Jurkat, Clone E6-1 (cell line): ENCODE measurements at places on chromosomes 1 and 21.

- DNase-seq, result peak; percentile 80
These were observed 56.5 kb downstream of the GALNT2 start for GRCh38 chr1:230123280-230124185.

DNA sequence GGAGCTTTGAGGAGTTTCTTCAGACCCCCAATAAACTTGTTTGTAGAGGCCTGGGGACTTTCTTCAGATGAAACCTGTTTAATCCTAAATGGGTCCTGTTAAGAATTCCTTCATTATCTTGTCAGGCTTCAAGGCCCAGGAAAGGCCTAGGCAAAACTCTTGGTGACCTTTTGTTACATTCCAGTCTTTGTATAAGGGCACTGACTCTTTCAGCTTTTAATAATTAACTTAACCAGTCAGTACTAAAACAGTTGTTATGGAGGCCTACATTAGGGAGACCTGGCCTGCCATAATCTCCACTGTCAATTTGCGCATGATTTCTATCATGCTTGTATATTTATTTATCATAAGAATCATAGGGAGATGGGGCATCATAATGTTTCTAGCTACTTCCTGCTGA, 110.2 kb downstream of the FCRL5 start:
- DNase-seq, result no peak

DNA sequence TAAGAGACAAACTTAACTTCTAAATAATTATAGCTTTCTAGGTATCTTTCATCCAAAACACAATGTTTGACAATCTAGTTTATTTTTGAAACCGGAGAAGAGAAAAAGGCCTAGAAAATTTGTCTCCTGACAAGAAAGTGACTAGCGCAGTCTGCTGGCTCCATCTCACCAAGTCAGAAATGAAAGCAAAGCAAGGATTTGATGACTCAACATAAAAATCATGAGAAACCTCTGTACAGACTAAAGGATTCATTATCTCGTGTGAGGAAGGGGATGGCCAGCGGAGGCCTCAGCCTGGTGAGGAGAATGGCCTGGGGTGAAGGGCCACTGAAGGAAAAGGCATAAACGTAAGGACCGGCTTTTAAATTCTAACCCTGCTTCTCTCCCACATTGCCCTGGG, 20.0 kb upstream of the TSNAX start:
- no peak for DNase-seq

- no peak for DNase-seq
These were observed 16.9 kb upstream of the GRHL3 start for GRCh38 chr1:24302209-24302611.

DNA sequence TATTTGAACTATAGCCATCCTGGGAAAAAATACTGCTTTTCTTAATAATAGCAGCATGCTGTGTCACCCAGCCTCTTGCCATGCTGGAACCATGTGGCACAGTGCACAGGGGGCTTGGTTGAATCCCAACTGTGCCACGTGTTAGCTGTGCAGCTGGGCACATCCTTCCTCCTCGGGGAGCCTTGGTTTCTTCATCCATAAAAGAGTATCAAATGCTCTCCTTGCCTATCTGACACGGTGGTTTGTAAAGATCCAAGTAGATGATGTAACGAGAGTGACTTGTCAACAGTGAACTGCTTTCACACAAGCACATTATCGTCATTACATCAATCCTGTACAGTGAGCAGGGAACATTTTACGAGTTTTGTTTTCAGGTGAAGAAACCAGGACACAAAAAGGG, 24.4 kb downstream of the VASH2 start:
- no peak for DNase-seq

GRCh38 chr1:48114596-48115382, 107.7 kb upstream of the SLC5A9 start:
- DNase-seq, result no peak

- DNase-seq, result no peak
These were observed 2.6 kb downstream of the C1orf21 start for GRCh38 chr1:184389446-184389845.

- DNase-seq, result no peak
These were observed 47.6 kb downstream of the PIK3R3 start for GRCh38 chr1:46084553-46085451.

- DNase-seq, result peak; percentile 80
These were observed 85.6 kb downstream of the CD58 start for GRCh38 chr1:116485071-116485735.

- no peak for DNase-seq
These were observed 1.3 kb upstream of the NT5C1A start for GRCh38 chr1:39673215-39673614.

GRCh38 chr1:212124690-212125582, 89.4 kb downstream of the DTL start:
- no peak for DNase-seq

DNA sequence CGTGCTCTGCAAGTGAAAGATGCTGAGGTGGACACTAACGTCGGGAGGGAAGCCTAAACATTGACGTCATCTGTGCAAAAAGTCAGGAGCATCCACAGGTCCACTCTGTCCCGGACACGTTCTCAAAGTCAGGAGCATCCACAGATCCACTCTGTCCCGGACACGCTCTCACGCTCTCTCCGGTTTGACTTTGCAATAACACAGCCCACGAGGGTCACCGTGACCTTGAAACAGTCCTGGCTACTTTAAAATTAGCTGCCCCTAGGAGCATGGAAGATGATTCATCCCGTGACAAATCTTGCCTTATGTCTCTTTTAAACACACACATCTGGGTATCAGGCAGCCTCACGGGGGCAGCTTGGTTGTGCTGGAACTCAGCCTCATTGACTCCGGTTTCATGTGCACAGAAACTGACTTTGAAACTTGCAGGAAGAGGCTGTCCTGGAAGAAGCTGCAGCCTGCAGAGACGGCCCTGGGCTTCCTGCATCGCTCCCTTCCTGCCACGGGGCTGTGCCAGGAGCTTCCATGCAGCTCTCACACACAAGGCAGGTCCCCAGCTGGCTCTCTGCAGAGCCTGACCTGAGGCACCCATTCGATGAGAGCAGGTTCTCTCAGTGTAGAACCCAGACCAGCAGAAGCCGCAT, 18.1 kb upstream of the COL18A1 start:
- no peak for DNase-seq

DNA sequence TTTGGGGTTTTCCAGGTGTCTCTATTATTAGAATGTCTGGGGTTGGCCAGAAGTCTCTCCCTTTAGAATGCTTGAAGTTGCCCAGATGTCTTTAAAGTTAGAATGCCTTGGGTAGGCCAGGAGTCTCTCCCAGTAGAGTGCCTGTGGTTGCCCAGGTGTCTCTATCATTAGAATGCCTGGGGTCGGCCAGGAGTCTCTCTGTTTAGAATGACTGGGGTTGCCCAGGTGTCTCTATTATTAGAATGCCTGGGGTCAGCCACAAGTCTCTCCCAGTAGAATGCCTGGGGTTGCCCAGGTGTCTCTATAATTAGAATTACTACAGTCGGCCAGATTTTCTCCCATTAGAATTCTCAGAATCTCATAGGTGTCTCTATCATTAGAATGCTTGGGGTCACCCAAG, 55.2 kb downstream of the RNF187 start:
- no peak for DNase-seq

GRCh38 chr1:50604580-50604979, 181.3 kb upstream of the DMRTA2 start:
- DNase-seq, result no peak

GRCh38 chr1:172185211-172185610, 235.3 kb upstream of the C1orf105 start:
- DNase-seq, result no peak

- no peak for DNase-seq
These were observed 1.2 kb downstream of the TMEM53 start for GRCh38 chr1:44672961-44673674.

- no peak for DNase-seq
These were observed 3.6 kb downstream of the CACNA1S start for GRCh38 chr1:201108614-201109013.

DNA sequence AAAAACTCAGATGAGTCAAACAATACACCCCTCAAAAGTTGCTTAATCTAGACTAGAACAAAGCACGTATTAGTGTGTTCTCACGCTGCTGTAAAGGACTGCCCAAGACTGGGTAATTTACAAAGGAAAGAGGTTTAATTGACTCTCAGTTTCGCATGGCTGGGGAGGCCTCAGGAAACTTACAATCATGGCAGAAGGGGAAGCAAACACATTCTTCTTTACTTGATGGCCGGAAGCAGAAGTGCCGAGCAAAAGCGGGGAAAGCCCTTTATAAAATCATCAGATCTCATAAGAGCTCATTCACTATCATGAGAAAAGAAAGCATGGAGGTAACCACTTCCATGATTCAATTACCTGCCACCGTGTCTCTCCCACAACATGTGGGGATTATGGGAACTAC, 10.1 kb downstream of the JAM2 start:
- no peak for DNase-seq

DNA sequence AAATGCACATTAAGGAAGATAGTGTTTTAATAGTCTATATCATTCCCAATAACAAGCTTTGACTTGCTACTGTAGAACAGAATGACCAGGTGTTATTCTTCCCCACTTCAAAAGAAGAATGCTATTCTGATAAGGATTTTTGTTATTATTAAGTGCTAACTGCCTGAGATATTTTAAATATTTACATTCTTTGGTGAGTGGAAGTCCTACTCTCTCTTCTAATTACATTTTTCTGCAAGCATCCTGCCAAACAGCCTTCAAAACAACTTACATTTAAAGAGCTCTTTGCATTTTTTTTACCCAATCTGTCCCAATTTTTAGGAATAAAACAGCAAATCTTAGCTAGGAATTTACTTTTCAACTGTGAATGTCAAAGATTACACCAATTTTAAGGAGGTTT, 23.5 kb upstream of the SYDE2 start:
- DNase-seq, result no peak

DNA sequence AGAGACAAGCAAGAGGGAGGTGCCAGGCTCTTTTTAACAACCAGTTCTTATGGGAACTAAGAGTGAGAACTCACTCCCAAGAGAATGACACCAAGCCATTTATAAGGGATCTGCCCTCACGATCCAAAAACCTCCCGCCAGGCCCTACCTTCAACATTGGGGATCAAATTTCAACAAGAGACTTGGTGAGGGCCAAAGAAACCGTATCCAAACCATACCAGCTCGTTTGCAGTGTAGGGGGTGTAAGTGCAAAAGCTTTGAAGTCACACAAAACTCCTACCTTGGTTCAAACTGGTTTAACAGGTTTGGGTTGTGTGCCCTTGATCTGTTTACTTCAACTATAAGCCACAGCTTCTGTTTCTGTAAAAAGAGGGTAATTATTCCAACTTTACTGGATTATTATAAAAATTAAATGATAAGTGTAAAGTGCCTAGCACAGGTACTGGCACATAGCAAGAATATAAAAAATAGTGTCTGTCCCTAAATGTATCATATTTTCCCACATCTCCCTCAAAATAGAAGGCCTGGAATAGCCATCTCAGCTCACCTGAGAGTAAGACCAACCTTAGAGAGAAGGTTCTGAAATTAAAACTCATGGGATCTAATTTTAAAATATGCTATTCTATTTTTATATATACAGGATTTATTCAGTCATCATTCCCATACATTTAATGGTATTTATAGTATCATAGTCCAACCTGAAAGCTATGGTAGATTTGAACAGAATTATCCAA, 7.0 kb upstream of the USP25 start:
- no peak for DNase-seq

GRCh38 chr1:226890331-226891108, 20.1 kb downstream of the PSEN2 start:
- DNase-seq, result no peak

DNA sequence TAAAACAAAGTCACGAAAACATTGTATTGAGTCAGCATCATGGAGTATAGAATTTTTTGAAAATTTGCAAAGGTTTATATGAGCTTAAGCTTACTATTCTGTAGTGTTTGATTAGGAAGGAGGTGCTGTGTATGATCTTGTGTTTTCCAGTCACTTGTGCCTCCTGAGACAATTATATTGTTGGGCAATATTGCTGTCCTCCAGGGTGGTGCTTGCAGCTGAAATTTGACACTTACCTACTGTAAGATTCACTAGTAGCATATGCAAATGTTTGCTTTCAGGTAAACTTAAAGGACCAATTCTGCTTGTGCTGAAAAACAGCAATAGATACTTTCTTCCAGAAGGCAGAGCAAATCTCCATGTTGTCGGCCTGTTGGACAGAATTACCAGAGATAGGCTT, 268.0 kb downstream of the TGFB2 start:
- DNase-seq, result no peak

DNA sequence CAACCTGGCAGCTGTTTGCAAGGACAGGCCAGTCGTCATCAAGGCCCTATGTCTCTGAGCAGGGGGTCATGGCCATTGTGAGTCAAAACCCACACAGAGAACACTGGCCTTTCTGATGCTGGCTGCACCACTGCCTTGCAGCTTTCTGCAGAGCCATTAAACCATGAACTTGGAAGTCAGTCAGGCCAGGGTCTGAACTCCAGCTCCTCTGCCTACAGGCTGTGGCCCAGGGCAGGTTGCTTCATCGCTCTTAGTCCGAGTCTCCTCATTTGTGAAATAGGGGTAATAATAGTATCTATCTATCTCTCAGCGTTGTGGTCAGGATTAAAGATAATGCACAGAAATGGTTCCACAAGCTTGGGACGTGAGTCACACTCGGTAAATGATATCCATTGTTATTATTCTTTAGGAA, 35.8 kb upstream of the HIVEP3 start:
- no peak for DNase-seq

- no peak for DNase-seq
These were observed 308.6 kb upstream of the ZP4 start for GRCh38 chr1:238199325-238199724.

DNA sequence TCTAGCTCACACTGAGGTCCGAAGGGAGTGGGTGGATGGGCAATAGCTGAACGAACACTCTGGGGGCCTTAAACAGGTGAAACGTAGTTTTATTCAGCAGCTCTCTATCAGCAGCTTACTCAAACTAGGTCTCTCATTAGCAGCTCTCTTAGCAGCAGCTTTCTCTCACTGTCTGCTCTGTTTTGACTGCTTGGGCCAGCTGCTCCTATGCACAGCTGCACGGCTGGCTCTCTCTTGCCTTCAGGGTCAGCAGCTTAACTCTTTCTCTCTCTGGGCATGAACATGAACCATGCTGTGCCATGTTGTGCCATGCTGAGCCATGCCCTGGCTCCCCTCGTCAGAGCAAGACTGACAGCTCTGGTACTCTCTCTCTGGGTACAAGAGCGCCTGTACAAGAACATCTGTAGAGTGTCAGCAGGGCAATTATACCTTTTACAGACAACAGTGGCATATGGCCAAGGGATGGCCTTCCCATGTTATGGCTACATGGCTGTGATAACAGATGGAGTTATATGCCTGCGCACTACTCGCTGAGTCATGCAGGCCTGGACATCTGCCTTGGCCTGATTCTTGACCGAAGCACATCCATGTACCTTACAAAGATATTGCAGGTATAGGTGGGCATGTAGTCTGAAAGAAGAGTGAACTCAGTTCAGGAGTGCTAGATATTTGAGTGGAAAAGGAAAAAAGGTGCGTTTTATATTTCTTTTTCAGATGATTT, 152.4 kb downstream of the LEPR start:
- DNase-seq, result no peak
